ENCODE measurements at places on chromosomes 1 and 21.

DNA sequence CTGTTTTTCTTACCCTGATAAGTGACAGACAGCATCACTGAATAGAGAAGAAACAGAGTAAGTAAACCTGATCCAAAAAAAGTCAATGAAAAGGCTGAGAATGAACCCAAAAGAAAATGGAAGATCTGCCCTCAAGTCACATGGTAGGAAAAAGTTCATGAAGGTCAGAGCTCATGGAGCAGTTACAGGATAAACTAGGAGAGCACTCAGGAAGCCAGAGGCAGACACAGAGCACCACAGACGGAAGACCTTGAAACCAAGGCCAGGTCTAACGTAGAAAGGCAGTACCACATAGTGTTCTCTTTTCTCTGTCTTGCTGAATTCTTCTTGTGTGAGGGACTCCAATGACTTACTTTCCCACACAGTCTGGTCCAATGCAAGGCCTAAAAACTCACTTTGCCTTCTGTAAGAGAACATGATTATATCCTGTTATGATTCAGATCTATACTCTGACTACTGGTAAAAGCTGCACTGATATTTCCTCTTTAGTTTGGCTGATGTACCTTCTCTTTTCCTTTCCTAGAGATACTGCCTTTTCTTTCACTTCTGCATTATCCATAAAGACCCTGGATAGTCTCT is 40.8 kb downstream of the RTCA start:
- DNase-seq, result peak; percentile 54

- no peak for DNase-seq
Measured at GRCh38 chr21:45388011-45388521, 16.9 kb upstream of the COL18A1 start.

DNA sequence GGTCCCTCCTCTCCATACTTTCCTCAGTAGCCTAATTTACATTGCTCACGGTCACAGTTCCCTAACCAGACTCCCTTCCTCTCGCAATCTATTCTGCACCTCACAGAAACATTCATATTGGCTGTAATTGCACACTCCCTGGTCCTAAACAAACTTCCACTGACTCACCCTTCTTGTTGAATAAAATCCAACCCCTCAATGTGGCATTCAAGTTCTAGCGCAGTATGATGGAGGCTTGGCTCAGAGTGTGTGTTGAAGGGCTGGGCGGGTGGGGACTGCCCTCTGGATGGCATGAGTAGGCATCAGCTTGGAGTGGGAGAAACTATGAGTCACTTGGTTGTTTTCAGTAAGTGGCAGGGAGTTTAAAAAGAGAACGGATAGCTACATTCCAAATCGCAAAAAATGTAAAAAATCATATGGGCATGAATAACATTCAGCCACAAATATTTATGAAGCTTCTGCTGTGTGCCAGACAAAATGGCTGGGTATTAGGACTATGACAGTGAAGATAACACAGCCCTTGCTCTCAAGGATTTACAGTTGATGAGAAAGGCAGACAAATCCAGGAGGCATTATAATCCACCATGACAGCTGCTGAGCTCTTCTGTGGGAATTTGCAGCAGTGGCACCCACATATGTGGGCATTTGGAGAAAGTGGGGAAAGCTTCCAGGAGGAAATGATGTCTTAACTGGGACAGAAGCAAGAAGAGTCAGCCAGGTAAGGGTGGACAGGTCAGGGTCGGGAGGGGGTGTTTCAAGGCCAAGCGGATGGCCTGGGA is 42.2 kb upstream of the LYST start:
- no peak for DNase-seq

DNA sequence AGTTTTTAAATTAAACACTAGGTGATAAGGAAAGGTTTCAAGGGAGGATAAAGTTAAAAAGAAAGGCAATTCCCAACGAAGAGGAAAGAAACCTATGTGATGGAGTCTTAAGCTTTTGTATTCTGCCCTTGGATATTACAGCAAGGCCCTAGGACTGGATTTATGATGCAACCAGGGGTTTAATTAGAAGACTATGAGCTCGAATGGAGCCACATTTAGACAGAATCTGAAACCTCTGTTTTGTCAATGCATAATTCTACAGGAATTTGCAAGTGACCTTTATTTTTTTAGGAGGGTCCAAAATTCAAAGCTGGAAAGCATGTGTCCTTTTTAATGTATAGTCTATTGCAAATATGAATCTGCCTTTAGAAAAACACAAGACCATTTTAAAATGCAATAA is 37.9 kb downstream of the TGFB2 start:
- DNase-seq, result no peak

DNA sequence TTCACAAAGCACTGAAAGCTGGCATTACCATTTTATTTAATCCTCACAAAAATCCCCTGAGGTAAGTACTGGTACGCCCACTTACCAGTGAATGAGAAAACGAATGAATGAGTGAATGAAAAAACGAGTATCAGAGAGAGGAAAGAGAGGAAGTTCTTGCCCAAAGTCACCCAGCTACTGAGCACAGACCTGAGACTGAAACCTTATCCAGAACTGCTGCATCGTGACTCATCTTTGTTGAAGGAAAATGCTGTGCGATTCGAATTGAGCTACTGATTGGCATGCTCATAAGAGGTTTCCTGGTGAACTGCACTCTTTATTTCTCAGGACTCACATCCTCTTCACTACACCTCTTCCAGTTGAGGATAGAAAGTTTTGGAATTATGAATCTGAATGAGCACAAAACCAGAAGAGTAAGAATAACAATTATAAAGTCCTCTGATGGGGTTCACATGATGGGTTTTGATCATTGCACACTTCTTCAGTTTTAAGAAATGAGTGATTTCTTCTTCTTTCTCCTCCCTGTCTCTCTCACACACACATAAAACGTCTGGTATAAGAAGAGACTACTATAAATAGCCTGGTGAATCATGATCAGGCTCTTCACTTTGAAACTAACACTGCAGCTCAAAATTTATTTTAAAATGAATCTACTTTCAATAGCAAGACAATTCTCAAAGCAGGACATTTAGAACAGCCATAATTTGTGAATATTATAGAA is 32.1 kb downstream of the IL12RB2 start:
- DNase-seq, result peak; percentile 84

DNA sequence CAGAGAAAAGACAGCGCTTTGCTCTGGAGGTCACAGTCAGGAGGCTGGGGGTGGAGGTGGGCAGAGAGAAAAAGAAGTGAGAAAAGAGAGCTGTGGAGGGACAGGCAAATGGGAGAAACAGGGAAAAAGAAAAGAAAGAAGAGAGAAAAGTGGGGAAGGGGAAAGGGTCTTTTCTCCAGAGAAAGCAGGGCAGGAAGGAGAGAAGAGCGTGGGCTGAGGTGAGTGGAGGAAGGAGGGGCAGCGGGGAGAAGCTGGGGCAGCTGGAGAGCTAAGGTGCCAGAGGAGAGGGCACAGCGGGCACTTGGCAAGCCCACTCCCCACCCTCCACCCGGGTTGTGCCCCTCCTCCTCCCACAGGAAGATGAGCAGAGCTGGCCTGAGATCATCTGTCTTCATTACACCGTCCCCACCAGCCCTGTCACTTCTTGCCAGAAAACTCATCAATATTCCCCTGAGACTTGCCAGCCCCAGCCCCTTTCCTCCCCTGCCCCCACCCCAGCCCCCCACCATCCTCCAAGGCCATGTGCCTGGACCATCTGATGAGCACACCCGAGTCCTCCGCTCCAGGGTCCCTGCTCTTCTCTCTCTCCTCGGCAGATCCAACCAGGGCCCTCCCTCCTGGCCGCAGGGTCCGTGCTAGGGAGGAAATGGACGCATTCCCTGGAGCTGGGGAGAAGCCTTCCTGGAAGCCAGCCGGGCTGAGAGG is 17.0 kb upstream of the BLACAT1 start:
- no peak for DNase-seq

Data from activated CD4-positive, alpha-beta T cell treated with anti-CD3 and anti-CD28 coated beads, Interleukin-2, amount 50 U/mL, for 16 hours (primary cell).